ENCODE measurements at places on chromosomes 3 and 15.
A peak's percentile ranks its signal among the peaks of the same experiment; 100 is the strongest.

DNA sequence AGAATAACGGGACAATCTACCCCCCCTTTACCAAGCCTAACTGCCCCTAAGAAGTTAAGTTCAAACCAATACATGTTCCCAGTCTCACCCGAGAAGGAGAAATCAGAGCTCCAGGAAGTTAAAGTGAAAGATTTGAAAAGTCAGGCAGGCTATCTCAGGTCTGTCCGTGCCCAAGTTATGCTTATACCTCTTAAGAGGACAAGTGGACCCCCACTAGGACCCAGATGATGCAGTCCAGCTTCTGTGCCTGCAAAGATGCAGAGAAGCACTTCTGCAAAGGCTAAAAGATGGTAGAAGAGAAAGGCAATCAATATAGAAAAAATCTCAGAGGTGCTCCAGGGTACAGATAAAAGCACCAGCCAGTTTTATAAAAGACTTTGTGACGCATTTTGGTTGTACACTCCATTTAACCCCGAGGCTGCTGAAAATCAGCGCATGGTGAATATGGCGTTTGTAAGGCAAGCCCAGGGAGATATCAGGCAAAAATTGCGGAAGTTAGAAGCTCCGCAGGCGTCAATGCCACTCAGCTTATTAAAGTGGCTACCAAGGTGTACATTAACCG lies 9.8 kb upstream of the SLC9C1 start:
- no peak for DNase-seq

DNA sequence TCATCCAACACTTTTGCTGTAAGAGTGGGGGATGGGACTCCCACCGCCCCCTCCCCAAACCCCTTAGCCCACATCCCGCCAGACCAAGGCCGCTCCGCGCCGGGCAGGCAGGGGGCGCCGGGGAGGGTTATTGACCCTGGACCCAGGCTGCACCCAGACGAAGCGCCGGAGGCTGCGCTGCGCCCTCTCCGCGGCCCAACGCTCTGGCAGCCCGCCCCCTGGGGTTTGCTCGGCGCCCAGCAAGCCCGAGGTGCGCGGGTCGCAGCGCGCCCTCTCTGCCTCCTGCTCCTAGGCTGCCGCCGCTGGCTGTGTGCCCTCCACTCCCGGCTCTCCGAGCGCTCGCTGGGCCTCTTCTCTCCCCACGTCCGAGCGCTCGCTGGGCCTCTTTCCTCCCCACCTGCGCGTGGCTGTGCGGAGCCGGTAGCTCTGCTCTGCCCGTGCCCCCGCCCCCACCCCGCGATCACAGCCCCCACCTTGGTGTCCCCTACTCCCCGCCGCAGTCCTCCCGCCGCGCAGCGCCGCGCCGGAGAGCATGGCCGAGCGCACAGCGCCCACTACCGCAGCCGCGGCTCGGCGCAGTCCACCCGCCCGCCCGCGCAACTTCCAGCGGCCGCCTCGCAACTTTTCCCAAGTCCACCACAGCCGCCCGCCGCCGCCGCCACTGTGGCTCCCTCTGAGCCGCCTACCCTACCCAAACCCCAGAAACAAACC lies 1.2 kb downstream of the MECOM start:
- peak; percentile 54 for DNase-seq

DNA sequence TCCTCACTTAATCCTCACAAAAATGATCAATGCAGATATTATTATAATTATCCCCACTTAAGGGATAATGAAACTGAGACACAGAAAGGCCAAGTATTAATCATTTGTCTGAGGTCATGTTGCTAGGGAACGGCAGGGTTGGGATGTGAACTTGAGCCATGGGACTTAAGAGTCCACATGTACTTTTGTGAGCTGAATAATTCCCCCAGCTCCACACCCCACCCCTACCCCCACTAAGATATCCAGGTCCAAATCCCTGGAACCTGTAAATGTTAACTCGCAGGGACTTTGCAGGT lies 290.5 kb upstream of the GADL1 start:
- no peak for DNase-seq

DNA sequence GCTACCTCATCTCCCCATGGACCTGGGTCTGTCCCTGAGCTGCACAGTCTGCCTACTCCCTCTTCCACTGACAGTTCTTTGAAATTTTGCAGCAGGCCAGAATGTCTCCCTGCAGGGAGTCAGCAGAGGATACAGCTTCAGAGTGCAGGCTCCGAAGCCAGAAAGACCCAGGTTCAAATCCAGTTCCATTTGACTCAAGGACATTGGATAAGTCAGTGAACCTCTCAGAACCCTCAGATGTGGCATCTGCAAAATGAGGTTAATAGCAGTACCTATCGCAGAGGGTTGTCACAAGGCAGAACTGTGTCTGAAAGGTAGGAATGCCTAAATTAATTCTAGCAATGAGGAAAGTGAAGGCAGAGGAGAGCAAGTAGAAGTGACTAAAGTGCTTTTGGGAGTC lies 244.4 kb upstream of the TRIM42 start:
- DNase-seq: no peak

DNA sequence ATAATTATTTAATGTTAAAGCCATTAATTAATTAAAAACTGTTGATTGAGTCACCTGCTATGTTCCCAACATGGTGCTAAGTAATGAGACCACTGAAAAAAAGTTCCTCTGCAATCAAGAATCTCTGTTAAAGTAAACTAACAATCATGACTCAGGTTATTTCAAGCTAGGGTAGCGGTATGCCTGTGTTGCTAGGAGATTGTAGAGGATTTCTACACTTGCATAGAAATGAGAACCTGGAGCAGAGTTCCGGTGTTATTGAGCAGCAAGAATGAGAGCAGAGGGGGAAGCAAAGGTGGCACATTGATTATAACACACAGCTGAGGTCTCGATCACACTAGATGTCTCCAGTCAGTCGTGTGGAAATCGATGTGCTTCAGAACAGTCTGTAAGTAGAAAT lies 41.4 kb downstream of the C3orf85 start:
- DNase-seq: no peak

GRCh38 chr15:68821190-68821840 lies 620 bp upstream of the ANP32A start:
- DNase-seq: no peak

- no peak for DNase-seq
Measured at GRCh38 chr3:159364511-159364910, 562.7 kb downstream of the MFSD1 start.

DNA sequence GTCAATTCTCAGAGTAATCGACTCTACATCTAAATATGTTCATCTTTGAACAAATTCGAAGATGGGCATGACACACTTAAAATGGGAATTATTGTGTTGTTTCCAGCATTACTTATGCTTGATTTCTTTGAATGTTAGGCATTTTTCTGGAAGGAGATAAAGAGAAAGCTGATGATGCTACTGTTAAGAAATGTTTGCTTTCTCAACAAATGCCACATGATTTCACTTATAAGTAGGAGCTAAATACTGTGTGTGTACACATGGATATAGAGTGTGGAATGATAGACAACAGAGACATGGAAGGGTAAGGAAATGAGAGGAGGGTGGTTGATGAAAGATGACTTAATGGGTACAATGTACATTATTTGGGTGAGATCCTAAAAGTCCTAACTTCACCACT lies 400.9 kb downstream of the TBL1XR1 start:
- no peak for DNase-seq

- no peak for DNase-seq
Measured at GRCh38 chr15:65172531-65172930, 12.6 kb downstream of the CLPX start.

DNA sequence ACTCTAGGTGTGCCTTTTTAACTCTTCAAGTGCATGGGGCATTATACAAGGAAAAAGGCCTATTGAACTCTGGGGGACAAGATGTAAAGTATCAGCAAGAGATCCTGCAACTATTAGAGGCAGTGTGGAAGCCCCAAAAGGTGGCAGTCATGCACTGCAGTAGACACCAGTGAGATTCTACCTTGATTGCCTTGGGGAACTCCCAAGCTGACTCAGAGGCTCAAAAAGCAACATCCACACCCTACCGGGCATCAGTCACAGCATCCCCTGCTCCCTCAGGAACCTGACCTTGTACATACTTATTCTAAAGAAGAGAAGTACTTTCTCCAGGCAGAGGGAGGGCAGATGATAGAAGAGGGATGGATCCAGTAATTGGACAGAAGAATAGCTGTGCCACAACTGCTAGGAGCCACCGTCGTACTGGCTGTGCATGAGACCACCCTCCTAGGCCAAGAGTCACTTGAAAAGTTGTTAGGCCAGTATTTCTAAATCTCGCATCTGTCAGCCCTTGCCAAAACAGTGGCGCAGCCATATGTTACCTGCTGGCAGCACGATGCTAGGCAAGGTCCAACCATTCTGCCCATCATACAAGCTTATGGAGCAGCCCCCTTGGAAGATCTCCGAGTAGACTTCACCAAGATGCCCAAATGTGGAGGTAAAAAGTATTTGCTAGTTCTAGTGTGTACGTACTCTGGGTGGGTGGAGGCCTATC lies 523.1 kb upstream of the FRG2C start:
- no peak for DNase-seq

GRCh38 chr3:172119266-172119969 lies 80.0 kb downstream of the FNDC3B start:
- no peak for DNase-seq

DNA sequence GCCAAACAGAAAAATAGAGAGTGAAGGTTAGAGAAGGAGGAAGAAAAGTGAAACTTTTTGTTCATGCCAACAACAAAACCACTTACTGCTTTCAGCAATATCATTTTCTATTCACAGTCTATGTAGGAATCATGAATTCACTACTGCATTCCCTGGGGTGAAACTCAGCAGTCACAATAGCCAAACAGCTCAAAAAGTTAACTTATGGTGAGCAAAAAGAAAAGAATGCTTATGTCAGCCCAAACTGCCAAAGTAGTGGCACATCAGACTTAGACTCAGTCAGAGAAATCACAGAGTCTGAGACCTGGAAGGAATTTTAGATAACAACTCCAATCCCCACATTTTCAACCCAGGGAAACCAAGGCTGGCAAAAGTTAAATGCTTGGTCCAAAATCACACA lies 238.7 kb upstream of the TMCO5A start:
- DNase-seq: no peak

DNA sequence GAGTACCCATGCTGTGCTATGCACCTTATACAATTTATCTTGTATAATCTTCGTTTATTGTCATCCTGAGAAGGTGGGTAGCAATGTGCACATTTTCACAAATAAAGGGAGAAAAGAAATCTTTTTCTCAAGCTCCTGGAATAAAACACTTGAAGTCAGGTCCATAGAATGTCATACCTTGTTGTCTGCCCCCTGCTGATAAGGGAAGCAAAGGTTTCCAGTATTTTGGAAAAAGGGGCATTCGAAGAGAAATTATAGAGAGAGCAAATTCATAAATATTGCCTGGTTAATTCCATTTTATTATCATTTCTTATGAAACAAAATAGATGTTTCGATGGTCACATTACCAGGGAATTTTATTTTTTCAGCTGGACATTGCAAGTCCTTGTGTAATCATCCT lies 277.8 kb downstream of the RAP2B start:
- DNase-seq: no peak

DNA sequence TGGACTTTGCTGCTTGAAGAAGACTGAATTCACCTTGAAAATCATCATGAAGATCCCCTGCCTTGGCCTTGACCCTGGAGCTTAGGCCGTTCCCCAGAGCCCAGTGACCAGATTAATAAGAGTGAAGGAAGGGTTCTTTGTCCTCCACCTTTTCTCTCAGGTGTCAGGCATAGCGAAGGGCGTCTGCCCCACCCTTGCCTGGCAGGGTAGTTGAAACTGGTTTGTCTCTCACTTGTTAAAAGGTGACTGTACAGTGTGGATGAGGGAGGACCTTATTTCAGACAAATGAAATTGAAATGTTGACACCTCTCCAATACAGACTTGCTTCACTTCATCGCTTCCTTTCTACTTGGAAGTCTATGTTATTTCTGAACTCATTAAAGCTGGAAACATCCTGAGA lies 223.7 kb upstream of the BHLHE40 start:
- DNase-seq: no peak

DNA sequence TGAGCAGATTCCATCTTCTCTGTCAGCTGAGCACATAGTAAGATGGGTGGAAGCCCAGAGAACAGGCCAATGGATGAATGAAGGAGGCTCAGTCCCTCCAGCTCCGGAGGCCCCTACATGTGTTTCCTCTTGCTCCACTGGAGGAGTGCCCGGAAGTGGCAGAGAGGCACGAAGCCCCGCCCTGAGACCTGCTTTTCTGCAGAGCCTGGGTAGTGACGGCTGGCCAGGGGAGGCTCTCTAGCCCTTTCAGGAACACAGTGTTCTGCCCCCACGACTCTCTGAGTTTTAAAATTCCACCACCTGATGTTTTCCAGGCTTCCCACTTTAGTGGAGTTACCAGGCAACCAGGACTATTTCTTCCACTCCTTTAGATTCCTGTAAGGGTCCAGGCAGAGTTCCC lies 149.4 kb upstream of the SLC6A11 start:
- no peak for DNase-seq

DNA sequence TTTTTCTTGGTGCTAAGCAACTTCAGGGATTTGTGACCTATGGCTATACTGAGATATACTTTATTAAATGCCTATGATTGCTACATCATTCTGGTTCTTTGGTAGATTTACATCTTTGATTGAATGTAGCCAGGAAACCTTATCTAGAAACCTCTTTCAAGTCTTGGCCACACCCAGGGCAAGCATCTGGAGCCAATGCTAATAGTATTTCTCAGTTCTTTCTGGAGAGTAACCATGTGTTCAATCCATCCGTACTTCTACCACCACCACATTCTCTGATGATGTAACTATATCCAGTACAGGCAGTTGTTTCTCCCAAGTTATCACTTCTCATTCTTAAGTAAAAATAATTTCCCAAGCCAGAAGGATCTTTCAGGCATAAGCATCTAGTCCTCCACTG lies 69.0 kb downstream of the NME9 start:
- no peak for DNase-seq

- no peak for DNase-seq
Measured at GRCh38 chr3:184656829-184657681, 54.8 kb downstream of the MAGEF1 start.

DNA sequence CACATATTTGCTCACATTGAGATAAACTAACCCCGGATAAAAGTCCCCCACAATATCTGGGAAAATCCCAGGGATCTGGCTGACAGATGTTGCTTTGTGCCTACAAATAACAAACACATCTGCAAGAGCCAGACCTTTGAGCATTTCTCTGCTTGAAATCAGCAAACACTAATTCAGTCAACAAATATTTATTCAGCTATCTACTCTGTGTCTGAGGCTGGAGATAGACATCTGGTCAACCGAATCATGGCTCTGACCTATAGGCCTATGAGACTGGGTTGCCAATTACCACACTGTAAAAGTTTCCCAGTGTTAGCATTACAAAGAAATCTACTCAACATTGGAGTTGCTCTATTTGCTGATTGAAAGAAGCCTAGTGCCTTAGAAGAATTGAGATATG lies 201.1 kb upstream of the CADPS start:
- no peak for DNase-seq

DNA sequence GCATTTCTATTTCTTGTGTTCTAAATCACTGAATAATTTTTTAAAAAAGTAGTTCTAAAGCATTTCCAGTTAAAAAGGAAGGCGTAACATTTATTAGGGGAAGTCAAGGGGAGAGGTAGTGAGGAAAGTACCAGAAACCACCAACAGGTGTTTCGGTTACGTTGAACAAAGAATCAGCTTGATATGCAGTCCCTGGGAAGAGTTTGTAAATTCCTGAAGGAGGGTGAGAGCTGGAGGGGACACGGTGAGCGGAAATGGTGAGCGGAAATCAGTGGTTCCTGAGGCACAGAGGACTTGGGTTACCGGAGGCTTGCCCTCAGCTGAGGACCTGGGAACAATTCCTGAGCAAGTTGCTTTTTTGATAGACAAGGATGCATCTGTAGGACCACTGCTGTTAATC lies 17.8 kb downstream of the MAP2K1 start:
- DNase-seq: no peak
